ENCODE measurements at places on chromosomes 2 and 18.

DNA sequence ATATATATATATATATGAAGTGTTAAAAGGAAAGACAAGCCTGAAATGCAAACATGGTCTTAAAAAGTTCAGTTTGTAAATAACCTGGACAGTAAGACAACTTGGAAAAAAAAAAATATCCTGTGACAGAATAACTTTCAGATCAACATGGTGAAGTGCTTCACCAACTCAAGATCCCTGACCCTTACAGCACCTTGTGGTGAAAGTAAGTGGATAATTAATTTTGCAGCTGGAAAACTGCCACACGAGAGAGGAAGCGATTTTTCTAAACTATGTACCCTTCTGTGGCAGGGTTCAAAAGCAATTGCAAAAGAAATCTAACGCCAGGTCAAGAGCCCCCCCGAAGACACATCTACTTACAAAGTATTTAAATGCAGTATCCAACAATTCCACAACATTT lies 95.8 kb downstream of the PAX3 start:
- no peak for DNase-seq

DNA sequence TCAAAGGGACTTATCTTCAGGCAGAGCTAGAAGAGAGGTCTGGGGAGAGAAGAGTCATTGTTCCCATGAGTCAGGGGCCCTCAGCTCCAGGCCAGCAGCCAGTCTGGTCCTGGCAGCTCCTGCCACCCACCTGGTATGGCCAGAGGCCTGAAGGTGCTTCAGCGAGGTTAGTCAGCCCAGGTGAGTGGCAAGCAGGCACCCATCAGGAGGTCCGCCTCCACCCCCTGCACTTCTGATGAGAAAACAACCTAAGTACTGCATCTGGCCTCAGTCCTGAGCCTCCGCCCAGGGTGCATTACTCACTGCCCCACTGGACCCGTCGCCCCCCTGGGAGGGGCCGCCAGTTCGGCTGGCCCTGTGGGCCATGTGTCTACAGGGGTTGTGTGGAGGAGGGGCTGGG lies 130.2 kb downstream of the INHBB start:
- DNase-seq, result no peak

DNA sequence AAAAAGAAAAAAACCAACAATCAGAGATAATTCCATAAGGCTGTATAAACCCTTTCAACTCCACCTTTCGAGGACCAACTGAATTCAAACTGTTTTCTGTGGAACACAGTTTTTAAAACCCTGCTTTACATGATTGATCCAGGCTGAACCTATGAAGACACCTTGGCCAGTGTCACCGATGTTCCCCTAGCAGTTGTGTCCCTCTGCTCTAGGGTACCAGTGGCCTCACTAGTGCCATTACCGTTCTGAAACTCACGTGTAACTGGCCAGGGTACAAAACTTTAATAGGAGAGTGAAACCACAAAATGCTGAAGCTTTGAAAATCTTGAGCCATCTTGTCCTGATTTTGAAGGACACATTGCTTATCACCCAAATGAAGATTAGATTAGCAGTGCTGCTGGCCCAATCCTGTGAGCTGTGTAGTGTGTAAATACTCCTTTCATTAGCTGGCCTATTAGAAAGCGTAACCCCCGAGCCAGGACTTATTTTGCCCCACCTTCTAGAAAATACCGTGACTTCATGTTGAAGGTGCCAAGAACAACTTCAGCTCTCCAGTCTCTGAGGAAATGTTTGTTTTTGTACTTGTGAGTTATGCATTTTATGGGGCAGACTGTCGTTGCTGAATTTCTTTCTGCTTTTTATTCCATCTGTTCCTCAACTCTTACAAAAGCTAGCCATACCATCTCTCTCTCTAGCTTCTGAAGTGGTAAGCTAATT lies 147.8 kb upstream of the MAP3K20 start:
- DNase-seq, result no peak

- DNase-seq, result no peak
Measured at GRCh38 chr2:167842047-167842446, 405.3 kb downstream of the STK39 start.

GRCh38 chr2:32614084-32614483 lies 13.8 kb upstream of the TTC27 start:
- no peak for DNase-seq

GRCh38 chr2:237669283-237669627 lies 41.9 kb downstream of the LRRFIP1 start:
- no peak for DNase-seq

DNA sequence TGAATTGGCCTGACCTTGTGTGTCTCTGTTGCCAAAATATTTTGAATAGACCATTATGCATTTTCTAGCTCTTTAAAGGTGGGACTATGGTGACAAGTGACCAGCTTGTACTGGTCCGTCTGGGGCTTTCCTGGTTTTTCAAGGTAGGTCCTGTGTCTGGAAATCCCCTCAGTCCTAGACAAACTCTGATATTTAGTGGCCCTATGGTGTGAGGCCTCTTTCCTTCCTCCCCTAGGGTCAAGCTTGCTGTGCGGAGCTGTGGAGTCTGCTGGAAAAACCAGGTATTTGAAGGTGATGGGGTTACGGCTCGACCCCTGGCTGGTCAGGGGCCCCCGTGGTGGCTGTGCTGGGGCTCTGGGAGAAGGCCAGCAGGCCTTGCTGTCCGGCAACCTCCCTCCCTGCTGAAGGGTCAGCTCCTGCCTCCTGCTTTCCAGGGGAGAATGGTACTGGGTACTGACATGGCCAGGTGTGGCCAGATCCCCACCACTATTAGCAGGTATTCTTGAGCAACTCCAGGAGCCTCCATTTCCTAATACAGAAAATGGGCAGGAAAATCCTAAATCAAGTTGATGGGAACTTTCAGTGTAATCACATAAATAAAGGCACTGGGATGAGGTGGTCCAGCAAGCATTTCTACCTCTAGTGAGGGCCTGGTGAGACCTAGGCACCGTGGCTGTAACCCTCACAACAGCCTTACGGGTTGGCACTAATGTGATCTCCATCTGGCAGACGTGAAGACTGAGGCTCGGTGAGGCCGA lies 86.2 kb upstream of the HS6ST1 start:
- DNase-seq, result no peak

- no peak for DNase-seq
Measured at GRCh38 chr2:31785876-31786275, 205.1 kb upstream of the SRD5A2 start.

- DNase-seq, result no peak
Measured at GRCh38 chr18:27785815-27786471, 391.0 kb downstream of the CDH2 start.

DNA sequence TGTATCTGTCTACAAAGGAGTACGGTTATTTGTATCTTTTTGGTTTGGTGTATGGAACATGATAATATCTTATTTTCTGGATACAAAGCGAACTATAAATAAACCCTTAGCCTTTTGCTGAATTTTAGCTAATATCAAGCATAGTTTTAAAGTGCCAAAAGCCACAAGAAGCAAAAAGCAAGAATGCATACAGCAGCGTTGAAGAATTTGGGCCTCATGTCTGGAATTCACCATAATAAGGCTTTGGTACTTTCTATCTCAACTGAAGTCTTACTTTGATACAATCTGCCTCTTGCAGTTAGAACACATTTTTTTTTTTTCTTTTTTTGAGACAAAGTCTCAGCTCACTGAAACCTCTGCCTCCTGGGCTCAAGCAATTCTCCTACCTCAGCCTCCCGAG lies 151.5 kb downstream of the ERBB4 start:
- DNase-seq, result no peak

- DNase-seq, result no peak
Measured at GRCh38 chr2:209431701-209432100, 7.9 kb downstream of the MAP2 start.

DNA sequence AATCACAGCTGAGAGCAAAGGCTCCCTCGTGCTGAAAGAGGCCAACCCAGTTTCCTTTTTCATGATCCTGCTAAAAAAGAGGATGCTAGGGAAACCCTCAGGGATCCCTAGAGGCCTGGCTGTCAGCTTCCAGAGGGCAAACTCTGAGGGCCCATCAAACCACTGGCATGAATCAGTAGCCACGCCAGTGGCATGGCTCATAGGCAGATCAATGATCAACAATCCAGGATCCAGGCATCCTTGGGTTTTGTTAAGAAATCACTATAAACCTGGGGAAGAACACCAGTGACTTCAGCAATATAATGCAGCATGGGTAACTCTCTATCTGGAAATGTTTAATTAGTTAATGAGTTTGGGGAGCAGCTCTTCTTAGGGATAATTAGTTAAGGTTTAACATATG lies 286.5 kb downstream of the C1D start:
- DNase-seq, result no peak
